Left ventricle myocardium inferior (tissue), 1 donor: ENCODE measurements at places on chromosomes 12 and 14. TPM values are rescaled to one million over a fixed set of nuclear protein-coding genes. Genes with fewer than 3 reads are reported as not detected.

SLCO1B1 gene
- total RNA-seq = not detected

KRT83 gene
- not detected for total RNA-seq

SPATS2 gene
- 5.9 TPM for total RNA-seq

TTC7B gene
- total RNA-seq = 55.5 TPM

NEUROD4 gene
- total RNA-seq = not detected

POU6F1 gene
- total RNA-seq = 9.9 TPM

GDF3 gene
- 0.19 TPM for total RNA-seq

KCNA1 gene
- total RNA-seq = not detected

FAM186B gene
- 0.33 TPM for total RNA-seq

SPIC gene
- not detected for total RNA-seq

FLRT2 gene
- total RNA-seq = 4.7 TPM

BAZ1A gene
- total RNA-seq = 4.5 TPM

FAM161B gene
- total RNA-seq = 4.7 TPM

IL26 gene
- not detected for total RNA-seq

CD27 gene
- total RNA-seq = 0.16 TPM

GPRC5D gene
- not detected for total RNA-seq

HOTAIR gene
- not detected for total RNA-seq

RDH5 gene
- 12.2 TPM for total RNA-seq

KCNH3 gene
- total RNA-seq = 0.41 TPM

NAV3 gene
- total RNA-seq = 1.5 TPM

CCDC197 gene
- total RNA-seq = 1.2 TPM

CLEC1B gene
- total RNA-seq = not detected

TAS2R8 gene
- total RNA-seq = not detected

SDR9C7 gene
- total RNA-seq = not detected

TMCC3 gene
- total RNA-seq = 1.7 TPM

HHIPL1 gene
- 1.2 TPM for total RNA-seq

GPR68 gene
- 0.41 TPM for total RNA-seq

TAS2R7 gene
- total RNA-seq = not detected

JPH4 gene
- 0.19 TPM for total RNA-seq

LRIG3 gene
- total RNA-seq = 4.5 TPM

IL22 gene
- total RNA-seq = not detected

GSC gene
- 0.66 TPM for total RNA-seq

IRAK3 gene
- total RNA-seq = 4.8 TPM

KRT4 gene
- not detected for total RNA-seq

TEX22 gene
- total RNA-seq = 0.99 TPM

ASB2 gene
- 251 TPM for total RNA-seq

SRGAP1 gene
- 2.3 TPM for total RNA-seq

BHLHE41 gene
- 33.4 TPM for total RNA-seq

HOXC12 gene
- not detected for total RNA-seq

SLC25A47 gene
- not detected for total RNA-seq

AKAP3 gene
- 2.7 TPM for total RNA-seq

ARHGEF25 gene
- 9.7 TPM for total RNA-seq

ABCD4 gene
- total RNA-seq = 23.6 TPM

MUCL1 gene
- total RNA-seq = not detected

TMEM132C gene
- total RNA-seq = 1.8 TPM

INSM2 gene
- not detected for total RNA-seq

MAP1LC3B2 gene
- total RNA-seq = 2.9 TPM

TXNDC16 gene
- 3.6 TPM for total RNA-seq
